ENCODE measurements at places on chromosomes 2 and 18.

GRCh38 chr2:85439986-85440385 is 21.5 kb downstream of the SH2D6 start:
- no peak for DNase-seq

DNA sequence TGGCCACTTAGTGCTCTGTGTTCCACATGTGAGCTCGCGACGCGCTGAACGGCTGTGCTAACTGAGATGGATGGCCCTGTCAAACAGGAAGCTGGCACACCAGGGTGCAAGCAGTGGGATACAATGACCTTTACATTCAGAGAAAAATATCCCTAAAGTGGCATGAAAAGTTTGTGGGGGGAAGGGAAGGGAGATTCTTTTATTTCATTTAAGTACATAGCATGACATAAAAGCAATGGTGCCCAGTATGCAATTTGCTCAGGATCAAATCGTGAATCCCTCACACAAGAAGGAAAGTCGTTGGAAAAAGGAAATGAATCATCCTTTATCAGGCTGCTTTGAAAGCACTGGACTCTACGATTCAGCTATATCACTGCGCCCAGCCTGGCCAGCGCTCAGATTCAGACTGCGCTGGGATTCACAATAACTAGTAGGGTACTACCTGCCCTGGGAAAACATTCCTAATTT is 26.0 kb downstream of the SATB2 start:
- DNase-seq = no peak

DNA sequence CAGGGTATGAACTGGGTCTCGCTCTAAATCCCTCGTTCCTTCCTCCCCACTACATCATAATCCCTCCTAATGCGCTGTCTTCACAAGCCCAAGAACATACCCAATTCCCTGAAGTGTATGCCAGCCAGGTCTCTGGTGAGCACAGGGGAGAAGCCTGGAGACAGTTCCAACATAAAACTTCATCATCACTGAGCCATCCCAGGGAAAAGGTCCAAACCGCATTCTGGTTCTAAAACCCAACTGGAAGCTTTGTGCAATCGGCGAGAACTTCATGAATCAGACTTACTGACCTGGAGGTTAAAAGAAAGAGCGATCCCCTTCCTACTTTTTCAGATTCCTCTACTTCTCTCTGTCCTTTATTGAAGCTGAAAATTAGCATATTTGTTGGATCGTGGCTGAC is 132.7 kb downstream of the ALPK2 start:
- no peak for DNase-seq

DNA sequence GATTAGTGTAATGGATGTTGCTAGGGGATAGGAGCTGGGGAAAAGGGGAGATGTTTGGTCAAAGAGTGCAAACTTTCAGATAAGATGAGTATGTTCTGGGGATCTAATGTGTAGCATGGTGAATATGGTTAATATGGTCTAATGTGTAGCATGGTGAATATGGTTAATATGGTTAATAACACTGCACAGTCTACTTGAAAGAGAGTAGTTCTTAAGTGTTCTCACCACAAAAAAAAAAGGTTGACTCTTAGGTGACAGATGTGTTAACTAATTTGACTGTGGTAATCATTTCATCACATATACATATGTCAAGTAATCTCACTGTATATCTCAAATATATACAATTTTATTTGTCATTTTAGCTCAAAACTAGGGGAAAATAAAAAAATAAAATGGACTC is 121.3 kb upstream of the CD226 start:
- no peak for DNase-seq

- no peak for DNase-seq
Observed at GRCh38 chr2:20110876-20111275, 59.4 kb upstream of the LAPTM4A start.

DNA sequence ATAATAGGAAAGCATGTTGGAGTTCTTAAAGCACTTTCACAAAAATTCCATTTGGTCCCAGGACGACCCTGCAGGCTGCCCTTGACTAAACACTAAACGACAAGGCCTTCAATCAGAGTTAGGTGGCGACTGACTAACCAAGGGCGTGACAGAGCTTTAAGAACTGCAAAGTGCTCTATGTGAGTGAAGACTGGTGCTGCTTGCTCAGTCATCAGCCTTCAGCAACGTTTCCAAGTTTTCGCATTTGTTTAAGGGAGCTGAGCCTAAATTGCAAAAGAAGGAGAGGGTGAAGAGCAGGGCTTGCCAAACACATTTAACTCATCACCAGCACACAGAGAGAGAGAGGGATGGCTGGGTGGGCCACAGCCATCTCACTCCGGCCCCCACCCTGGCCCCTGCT is 204.7 kb upstream of the PID1 start:
- DNase-seq = no peak

- DNase-seq = no peak
Observed at GRCh38 chr2:119293900-119294299, 70.3 kb downstream of the STEAP3 start.

DNA sequence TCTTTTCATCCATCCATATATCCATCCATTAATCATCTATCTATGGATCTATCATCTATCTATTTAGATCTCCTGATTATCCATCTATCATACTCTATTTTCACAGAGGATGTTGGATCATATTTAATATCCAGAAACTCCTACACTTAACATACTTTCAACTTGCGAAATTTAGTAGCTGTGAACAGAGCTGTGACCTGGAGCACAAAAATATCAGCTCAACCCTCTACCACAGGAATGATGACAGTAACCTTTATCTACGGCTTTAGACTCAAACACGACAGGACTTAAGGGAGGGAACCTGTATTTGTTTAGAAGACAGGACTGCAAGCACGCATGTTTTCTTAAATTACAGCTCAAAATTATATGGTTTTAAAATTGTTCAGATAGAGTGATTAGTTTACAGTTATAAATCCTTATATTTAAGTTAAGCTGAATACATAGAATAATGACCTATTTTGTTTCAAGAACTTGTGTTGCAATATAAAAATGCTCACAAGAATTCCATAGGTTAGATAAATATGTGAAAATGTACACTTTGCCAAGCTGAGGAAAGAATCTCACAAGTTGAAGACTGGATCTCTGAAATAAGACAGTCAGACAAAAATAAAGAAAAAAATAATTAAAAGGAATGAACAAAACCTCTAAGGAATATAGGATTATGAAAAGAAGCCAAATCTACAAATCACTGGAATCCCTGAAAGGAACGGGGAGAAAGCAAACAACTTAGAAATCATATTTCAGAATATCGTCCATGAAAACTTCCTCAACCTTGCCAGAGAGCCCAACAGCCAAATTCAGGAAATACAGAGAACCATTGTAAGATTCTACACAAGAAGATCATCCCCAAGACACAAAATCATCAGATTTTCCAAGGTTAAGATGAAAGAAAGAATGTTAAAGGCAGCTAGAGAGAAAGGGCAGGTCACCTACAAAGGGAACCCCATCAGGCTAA is 142.0 kb downstream of the COL6A3 start:
- DNase-seq = no peak

GRCh38 chr18:63844254-63844653 is 43.3 kb upstream of the SERPINB2 start:
- no peak for DNase-seq

DNA sequence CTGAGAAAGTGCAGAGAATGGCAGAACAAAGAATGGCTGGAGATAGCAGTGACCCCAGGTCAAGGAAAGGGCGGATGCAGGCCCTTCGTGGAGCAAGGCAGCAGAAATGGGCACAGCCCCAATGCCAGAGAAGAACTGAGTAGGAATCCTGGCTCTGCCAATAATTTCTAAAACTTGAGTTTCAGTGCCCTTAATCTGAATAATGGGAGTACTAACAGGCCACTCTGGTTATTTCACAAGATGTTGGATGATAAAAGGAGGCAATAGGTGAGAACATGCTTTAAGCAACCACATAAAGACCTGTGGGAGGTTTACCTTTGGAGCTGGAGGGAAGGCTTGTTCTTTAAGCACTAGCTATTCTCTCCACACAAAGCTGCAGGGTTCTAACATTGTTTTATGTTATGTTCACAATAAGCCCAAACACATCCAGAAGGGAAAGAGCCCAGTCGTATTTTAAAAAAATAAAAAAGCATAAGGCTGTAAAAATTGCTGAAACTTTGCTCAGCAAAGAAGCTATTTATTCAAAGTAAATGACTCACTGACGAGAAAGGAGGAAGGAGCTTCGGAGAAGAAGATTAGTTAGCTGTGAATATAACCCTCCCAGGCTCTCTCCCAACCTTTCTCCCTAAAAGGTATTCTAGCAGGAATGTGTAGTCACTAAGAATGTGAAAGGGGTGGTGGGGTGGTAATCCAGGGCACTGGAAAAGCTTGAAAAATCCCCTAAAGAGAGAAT is 470.2 kb downstream of the TXNL1 start:
- DNase-seq = no peak

GRCh38 chr2:177598326-177599138 is 206.0 kb downstream of the AGPS start:
- no peak for DNase-seq

GRCh38 chr2:96156011-96156820 is 11.0 kb upstream of the DUSP2 start:
- DNase-seq = no peak

- no peak for DNase-seq
Observed at GRCh38 chr2:227626580-227627151, 9.4 kb downstream of the SCYGR4 start.

DNA sequence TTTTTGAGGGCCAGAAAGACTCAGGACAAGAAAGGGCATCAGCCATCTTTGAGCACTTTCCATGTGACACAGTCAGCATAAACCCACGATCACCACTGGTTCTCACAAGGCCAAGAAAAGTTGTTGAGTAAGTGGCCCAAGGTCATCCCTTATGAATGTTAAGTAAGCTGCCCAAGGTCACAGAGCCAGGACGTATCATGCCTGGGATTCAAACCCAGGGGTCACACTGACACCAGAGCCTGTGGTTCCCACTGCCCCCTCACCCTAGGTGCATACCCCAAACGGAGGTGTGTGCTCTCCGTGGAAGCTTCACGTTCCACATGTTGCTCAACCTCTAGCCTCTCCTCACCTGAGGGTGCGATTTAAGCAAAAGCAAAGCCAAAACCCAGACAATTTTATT is 2.3 kb upstream of the CTIF start:
- no peak for DNase-seq

Data from effector CD4-positive, alpha-beta T cell (primary cell).